Eye (tissue), 1 donor: ENCODE measurements at places on chromosomes 6 and 20.

DNA sequence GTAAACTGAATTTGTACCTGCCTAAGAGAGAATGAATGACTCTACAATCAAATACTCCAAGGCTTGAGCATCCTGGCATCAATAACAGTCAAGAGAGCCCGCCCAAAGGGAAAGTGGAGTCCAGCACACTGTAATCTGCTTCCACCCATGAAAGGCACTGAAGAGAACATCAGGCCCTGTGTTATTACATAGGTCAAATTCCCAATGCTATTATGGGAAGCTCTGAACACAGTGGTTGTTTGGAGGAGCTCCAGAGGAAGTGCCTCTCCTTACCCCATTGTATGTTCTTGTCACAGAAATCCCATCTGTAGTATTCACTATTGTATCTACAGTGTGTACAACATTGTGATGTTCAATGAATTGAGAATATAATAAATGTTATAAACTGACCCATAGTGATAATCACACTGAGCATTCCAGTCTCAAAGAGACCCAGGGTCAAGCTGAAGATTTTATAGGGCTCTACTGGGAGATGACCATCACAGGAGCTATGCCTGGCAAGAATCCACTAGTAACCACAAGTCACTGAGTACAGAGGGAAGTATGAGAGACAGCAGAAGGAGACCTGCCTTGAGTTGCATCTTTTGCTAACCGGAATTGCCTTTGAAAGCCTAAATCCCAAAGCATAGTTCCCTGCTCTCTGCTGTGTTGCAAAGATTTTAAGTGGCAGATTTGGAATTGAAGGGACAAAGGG lies 446.7 kb downstream of the GJA1 start:
- DNase-seq = no peak

DNA sequence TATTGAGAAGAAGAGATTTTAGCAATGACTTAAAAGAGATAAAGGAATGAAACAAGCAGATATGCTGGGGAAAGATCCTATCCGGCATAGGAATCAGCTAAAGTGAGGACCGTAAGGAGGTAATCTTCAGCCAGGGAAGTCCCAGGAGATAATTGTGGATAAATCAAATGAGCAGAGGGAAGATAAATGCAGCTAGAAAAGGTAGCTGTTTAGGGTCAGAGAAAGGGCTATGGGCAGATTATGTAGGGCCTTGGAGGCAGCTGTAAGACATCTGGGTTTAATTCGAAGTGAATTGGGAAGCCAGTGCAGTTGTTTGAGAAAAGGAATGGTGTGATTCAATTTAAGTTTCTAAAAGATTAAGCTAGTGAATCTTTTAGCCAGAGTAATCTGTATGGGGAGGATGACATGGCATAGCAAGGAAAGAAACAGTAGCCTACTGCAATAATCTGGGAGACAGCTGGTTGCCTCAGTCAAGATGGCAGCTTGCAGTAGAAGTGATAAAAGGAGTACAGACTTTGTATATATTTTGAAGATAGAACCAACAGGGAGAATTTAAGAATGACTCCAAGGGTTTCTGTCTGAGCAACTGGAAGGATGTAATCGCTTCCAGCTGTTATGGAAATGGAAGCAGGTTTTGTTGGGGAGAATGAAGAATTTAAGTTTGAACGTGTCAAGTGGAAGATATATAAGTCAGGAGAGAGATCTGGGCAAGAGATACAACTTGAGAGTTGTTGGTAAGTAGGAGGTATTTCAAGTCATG lies 552.3 kb upstream of the FLRT3 start:
- DNase-seq = no peak

DNA sequence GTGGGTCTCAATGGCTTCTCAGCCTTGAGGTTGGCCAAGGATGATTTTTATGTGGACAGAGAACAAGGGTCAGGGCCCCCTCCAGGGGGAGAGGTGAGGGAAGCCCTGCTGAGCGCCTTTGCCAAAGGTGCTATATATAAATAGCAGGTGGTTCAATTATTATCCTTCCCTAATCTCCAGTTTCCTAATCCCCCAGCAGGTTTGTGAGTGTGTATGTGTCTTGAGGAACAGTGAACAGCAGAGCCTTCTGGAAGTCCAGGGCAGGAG lies 3.2 kb upstream of the SIRPA start:
- DNase-seq = no peak

DNA sequence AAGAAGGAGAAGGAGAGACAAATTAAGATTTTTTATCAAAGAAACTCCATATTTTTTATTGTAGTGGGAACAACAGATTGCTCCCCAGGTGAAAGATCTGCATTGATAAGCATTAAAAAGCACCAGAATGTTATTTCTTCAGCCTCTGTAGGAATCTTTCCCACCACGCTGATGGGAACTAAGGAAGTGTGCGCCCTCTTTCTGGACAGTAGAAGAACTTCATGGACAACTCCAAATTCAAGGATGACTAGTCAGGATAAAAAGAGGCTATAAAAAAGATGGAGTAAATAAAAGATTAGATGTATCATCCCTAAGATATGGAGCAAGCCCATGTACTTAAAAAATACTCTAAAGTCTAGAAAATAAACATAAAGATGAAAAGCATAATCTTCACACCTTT lies 45.8 kb upstream of the PAK5 start:
- no peak for DNase-seq

- no peak for DNase-seq
These were observed 66.9 kb downstream of the GMPR start for GRCh38 chr6:16305246-16305725.

DNA sequence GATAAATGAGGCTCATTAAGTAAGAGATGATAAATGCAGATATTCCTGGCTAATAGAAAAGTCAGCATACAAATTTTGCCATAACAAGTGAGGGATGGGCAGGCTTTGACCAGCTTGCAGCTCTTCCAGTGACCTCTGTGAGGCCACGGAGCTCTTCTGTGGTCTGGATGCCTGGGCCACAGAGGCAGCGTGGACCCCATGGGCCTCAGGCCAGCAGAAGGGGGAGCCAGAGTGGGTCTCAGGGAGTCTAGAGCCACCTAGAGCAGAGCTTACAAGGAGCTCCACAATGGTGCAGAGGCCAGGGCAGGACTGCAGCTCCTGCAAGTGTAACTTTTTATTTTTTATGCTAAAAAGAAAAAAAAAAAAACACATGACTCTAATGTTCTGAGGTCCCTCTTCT lies 165.1 kb downstream of the ARID1B start:
- no peak for DNase-seq

DNA sequence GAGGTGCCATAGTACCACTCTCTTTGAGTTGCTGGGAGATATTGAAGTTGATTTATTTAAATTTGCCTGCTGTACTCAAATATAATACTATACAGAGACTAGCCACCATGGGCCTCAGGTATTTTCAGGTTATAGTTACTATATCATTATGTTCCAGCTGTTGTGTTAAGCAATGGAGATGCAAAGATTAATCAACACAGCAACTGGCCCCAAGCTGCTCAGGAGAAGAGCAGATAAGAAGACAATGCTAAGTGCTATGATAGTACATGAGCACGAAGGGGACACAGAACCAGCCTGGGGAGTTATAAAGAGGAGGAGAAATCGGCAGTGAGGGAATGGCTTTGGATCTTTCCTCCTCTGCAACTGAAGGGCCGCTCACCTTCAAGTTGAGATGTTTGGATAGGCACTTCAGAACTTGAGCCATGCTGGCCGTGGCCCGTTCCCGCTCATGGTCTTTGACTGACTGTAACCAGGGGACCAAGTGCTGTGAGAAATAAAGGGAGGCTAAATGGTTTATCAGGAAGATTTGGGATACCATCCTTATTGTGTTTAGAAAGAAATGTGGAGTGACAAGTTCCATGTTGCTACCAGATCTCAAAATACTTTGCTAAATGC lies 24.3 kb upstream of the RPN2 start:
- DNase-seq = no peak

GRCh38 chr6:15340775-15341174 lies 94.9 kb downstream of the JARID2 start:
- DNase-seq = no peak

DNA sequence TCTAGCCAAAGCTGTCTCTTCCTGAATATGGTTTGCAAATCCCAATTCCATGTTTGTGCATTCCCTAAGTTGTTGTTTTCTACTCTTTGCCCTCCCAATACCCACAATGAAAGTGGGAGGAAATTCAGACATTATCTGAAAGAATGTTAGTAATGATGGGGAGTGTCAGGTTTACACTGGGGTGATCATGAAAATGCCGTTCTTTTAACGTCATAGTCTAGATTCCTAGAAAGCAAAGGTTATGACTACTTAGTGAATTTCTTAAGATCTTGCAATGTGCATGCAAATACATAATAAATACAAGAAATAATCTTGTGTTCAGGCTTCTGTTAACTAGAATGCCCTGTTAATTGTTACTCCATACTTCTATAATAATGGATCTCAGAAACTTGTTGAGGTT lies 101.0 kb downstream of the LCA5 start:
- no peak for DNase-seq

- peak; percentile 6 for DNase-seq
These were observed 45.6 kb downstream of the ADGRF5 start for GRCh38 chr6:46876126-46876525.

DNA sequence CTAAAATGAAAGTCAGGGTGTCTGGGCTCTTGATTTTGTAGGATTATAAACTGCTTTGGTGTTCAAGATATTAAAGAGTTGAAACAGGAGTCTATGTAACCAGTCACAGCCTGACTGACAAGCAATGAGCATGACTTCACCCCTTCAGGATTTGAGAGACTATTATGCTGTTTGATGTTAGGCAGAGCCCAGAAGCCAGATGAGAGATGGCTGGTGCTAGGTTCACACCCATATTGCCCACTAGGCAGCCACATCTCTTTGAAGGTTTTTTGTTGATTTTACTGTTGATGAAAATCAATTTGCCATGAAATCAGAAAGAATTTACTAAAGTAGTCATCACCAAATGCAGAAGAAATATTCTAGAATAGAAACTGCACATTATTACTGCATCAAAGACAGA lies 243.6 kb downstream of the KHDRBS2 start:
- DNase-seq = peak; percentile 14

GRCh38 chr6:132811276-132811675 lies 3.1 kb upstream of the RPS12 start:
- DNase-seq = no peak

GRCh38 chr6:30664994-30665767 lies 7.6 kb downstream of the DHX16 start:
- no peak for DNase-seq

- DNase-seq = no peak
These were observed 152.5 kb downstream of the FOXC1 start for GRCh38 chr6:1762203-1762602.

- DNase-seq = no peak
These were observed 1.5 kb downstream of the MMP24OS start for GRCh38 chr20:35276408-35276807.

DNA sequence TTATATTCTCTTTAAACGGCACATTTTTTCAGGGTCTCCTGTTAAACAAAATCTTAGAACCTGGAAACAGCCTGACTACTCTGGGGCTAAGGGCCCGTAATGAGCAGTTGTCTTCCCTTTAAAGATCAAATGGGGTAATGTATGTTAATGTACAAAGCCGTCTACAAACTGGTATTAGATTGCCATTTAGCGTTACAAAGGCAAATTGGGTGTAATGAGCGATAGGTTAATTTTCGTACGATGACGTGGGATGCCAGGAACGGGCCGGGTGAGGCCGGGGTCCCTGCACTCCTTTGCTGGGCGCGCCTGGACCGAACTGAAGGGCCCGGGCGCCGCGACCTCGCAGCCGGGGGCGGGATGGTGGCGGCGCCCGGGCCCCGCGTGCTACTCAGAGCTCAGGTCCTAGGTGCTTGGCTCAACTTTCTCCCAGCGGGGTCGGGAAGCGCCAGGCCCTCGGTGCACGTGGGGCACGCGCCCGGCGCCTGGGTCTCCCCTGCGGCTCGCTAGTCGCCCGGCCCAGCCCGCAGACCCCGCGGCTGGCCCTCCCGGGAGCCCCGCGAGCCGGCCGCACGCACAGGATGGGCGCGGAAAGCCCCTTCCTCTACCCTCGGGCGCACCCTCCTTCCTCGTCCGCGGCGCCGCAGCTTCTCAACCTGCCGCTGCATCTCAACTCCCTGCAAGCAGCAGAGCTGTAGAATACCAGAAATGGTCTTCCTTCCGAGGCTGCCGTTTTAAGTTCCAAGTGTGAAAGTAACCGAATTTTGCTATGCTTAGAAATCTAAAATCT lies 5.9 kb downstream of the NKX2-4 start:
- DNase-seq = peak; percentile 58

DNA sequence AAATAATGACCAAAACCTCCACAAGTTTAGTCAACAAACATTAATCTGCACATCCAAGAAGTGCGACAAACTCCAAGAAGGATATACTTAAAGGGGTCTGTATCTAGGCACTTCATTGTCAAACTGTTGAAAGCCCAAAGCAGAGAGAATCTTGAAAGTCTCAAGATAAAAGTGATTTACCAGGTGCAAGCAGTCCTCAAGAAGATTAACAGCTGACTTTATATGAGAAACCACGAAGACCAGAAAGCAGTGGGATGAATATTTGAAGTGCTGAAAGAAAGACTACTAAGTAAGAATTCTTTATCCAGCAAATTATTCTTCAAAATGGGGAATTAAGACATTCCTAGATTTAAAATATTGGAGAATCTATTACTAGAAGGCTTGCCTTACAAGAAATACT lies 58.4 kb upstream of the BLCAP start:
- no peak for DNase-seq

- DNase-seq = peak; percentile 52
These were observed 889 bp upstream of the FLOT1 start for GRCh38 chr6:30743099-30744053.

DNA sequence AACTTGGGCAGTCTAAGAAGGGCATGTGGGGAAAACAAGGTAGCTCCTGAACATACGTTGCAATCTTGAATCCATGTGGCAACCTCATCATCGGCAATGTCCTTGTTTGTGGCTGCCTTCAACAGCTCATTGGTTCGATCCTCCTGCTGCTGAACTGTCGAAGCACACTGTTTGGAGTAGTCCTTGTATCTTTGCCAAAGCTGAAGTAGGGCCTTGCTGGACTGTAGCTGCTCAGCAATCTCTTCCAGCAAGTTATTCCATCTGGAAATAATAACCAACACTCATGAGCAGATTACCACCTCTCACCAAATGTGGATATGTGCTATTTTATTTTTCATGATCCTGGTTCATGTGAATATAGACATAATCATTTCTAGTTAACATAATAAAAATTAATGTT lies 413.3 kb downstream of the ESR1 start:
- DNase-seq = no peak
